Lung microvascular endothelial cell (primary cell): ENCODE measurements at places on chromosomes 12 and 14. TPM values are rescaled to one million over a fixed set of nuclear protein-coding genes. Genes with fewer than 3 reads are reported as not detected.

GRCh38 chr12:107369006-107369405 is 275.7 kb upstream of the CRY1 start:
- DNase-seq = no peak

- DNase-seq = peak; percentile 53
These were observed 573 bp downstream of the ARL6IP4 start for GRCh38 chr12:122981036-122981471.

GRCh38 chr12:53065975-53066931 is 12.9 kb downstream of the SPRYD3 start:
- peak; percentile 82 for DNase-seq

- no peak for DNase-seq
These were observed 21.9 kb downstream of the KITLG start for GRCh38 chr12:88558340-88558867.

DNA sequence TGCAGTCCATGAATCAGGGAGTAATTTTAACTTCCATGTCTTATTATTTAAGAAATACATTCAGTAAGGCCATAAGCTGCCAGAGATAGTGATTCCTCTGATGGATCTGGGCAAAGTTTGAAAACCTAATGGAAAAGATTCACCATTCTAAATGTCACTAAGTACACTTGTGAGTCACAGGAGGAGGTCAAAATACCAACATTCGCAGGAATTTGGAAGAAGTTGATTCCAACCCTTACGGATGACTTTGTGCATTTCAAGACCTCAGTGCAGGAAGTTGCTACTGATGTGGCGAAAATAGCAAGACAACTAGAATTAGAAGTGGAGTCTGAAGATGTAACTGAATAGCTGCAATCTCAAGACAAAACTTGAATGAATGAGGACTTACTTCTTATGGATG is 69.8 kb downstream of the OSBPL8 start:
- peak; percentile 14 for DNase-seq

GRCh38 chr14:56351861-56352260 is 227.7 kb upstream of the TMEM260 start:
- DNase-seq = no peak

DNA sequence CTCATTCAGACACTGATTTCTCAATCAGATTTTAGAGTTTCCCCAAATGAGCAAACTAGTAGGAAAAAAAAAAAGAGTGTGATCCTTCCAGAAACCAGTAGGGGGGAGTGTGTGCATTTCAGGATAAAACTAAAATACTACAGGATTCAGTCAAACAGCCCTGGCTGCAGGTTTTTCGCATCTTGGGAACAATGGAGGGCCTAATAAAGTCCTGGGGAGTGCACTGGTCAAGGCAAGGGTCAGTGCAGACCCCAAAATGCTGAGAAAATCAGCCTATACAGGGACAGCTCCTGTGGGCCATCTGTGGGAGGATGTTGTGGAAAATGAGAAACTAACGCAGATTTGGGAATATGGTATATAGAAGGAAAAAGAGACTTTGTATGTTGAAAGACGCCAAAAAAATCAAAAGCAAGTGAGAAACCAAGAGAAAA is 22.2 kb upstream of the ABCD4 start:
- peak; percentile 36 for DNase-seq

GRCh38 chr12:22271023-22271422 is 63.5 kb downstream of the ST8SIA1 start:
- DNase-seq = peak; percentile 21

GRCh38 chr12:103257763-103258162 is 238.0 kb downstream of the C12orf42 start:
- DNase-seq = no peak

DNA sequence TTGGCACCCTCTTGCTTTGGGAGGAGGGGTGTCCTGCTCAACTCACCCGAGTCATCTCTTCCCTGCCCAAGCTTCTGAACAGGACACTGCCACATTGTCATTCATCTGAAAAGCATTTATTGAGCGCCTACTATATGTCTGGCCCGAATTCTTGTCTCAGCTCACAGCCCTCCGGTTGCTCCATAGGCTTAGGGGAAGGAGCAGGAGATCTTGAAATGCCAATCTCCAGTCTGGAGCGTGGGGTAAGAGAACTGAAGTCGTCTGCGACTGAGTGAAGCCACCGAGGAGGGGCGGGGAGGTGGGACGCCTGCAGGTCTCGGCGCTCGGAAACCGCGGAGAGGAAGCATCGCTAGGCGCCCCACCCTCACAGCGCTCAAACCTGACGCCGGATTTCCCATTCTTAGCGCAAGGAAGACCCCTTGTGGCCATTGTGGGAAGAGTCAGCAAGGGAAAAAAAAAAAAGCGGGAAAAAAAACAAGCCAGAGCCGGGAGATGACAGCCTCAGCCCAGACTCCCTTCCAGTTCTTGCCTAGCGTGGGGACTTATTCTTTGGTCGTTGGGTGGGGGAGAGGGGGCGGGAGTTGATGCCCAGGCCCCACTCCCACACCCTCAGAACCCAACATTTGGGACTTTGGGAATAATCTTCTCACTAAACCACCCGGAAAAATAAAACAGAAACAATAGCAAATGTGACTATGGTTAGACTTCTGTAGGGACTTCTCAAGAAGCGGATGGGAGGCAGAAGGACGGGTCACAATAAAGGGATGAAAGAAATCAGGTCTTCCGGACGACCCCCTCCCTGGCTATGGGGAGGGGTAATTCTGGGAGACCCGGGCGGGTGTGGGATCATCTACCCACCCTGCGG is 28.2 kb upstream of the SMUG1 start:
- peak; percentile 69 for DNase-seq

GRCh38 chr12:6383572-6384498 is at the start of gene LTBR:
Gene LTBR (plus strand): TSS chr12:6384162. CDS start chr12:6384359, 197 bp downstream.
- peak; percentile 95 for DNase-seq

DNA sequence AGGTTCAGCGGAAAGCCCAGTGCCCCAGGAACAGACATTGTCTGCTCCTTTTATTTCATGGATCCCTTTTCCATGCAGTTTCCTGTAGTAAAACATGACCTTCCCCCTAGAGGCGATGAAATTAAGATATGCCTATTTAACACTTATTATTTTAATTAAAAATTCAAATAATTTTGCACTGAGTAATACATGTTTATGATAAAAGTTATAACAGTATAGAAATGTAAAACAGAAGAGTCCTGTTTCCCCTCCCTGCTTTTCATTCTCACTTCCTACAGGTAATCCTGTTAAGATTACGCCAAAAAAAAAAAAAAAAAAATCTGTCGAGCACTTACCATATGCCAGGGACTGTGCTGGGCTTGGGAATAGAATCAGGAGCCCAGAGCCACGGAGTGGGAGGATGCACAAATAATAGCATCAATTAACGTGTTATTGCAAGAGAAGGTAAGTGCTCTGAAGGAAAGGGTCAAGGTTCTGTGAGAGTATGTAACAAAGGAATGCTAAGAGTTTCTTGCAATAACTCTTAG is 830 bp upstream of the LPCAT3 start:
- no peak for DNase-seq

DNA sequence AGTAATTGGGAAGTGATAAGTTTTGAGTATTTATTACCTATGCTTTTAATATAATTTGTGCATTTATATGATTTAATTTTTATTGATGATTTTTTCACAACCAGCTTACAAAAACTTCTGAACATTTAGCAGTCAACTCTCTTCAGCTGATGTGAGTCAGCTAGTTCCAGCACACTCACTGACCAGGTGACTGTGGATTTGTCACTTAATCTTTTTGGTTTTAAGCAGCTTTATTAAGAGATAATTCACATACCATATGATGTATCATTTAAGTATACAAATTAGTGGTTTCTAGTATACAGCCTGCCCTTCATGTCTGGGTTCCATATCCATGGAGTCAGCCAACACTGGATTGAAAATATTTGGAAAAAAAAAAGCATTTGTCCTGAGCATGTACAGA is 103.5 kb downstream of the SYNE2 start:
- DNase-seq = no peak

DNA sequence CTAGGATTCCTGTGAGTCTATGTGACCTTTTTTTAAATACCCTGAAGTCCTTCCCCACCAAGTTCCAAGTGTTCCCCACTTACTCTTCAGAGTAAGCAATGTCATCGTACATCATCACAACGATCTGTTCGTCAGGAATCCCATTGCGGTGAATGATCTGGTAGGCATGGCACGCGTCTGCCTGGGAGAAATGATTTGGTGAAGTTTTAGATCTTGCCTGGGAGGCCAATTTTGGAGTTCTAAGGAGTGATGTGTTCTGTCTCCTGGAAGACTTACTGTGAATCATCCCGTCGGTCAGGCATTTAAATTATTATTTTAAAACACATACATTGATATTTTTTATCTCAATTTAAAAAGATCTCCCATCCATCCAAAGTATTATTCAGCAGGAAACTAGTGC is 29.8 kb downstream of the LGMN start:
- no peak for DNase-seq

DNA sequence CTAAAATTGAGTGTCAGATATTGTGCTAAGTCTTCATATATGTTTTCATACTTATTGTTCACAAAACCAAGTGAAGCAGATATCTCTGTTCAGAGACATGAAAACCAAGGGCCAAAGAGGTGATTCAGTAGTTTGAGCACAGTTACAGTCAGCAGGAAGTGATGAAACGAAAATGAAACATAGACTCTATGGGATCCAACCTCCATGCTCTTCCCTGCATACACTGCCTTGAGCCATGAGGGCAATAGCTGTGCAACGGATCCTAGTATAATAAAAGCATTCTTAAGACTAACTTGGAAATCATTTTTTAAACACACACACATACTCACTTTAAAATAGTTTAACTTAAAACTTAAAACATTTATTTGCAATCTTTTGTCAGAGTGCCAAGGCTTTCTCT is 27.9 kb downstream of the ESR2 start:
- peak; percentile 10 for DNase-seq

DNA sequence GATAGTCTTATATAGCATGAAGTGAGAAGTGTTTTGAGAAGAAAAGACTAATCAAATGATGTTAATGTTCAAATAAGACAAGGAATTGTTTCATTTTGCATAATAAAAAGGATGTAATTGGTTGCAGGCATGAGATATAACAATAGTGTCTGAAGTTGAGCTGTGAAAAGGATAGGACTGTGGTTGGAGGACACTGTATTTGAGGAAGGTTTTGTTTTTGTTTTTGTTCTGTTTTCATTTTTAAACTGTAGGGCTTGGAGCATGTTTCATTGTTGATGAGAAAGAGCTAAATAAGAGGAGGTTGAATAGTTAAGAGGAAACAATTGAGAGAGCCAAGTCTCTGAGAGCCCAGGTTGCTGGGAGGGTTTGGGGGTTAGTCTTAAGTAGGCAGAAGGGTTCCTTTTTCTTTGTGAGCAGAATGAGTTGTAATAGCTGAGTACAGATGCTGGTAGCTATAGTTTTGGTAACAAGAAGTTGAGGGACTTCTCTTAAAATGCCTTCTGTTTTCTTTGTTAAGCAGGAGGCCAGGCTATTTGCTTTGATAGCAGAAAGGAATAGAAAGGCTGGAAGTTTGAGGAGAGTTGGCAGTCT is 58.4 kb downstream of the CCDC91 start:
- no peak for DNase-seq

GRCh38 chr12:99157946-99158345 is 489.6 kb upstream of the GARIN6 start:
- DNase-seq = no peak

DNA sequence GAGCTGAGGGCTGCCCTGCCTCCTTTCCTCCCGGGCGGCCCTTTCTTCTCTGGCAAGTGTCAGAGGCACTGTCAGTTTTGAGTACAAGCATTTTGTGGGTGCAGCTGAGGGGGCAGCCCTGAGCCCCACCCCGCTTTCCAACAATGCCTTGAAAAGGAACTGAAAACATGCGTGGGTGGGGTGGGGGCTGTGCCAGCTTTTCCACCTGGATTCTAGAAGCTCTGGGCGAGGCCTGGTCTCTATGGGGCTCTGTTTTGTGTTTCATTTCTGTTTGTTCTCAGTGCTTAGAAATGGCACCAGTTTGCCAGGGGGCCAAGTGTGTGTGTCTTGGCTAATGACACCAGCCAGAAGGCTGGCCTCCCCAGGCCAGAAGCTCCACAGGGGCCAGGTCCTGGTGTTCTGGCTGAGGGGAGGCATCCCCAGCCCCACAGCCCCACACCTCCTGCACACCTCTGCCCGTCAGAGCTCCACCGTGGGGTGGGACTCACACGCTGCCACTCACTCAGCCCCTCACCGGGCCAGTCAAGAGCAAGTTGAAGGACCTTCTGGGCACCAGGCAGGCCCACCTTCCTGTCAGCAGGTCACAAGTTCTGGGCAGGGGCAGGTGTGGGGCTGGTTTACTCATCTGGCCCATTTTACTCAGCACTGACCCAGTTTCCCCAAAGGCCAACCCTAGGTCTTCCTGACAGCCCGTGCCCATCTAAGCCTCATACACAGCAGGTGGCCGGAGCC is 155.1 kb downstream of the CALM1 start:
- no peak for DNase-seq

DNA sequence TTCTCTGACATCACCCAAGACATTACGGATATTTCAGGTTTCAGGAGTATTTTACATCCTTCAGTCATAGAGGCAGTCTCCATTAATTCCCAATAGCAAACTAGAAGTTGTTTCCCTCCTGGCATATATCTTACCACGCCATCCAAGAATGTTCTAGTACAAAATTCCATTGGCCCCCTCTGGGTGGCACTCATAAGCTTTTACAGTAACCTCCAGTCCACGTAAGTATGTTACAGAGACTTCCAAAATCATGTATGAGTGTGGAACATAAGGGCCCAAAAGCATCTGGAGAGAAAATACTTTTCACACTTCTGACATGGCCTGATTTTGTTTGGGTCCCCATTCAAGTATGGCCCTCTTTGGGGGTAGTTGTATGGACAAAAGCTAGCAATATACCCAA is 58.1 kb upstream of the DHRS4 start:
- peak; percentile 6 for DNase-seq

DNA sequence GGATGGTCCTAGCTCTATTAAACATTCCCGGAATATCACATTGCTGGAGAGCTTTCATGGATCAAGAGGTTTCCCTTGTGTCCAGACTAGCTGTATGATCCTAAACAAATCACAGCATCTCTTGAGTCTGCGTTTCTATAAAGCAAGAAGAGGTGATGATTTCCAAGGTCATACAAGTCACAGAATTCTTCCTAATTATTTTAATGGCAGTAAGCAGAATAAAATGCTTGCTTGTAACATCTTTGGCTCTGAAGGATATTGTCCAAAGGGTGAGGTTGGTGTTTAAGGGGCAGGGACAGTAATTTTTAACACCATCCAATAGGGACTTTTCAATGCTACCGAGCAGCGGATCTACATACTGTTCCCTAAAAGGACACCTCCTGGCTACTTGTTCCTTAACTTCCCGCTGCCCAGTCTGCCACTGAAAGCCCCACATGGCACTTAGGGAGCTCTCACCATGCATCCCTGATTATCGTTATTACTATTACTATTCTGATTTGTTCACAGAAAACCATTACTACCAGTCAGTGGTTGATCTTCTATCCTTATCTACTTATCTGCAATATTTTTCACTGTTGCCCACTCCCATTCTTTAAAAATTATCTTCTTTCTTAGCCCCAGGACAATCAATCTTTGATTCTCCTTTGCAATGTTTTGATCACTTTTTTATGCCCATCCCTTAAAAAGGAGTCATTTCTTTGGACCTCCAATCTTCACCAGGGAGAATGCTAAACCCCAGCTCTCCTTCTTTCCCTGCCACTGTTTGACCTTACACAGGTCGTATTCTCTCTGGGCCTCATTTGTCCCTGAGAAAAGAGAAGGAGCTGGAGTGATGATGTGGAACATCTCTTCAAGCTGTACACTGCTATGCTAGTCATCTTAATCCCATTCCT is 4.0 kb upstream of the PCED1B start:
- no peak for DNase-seq

FAM90A1 gene
- under 0.01 TPM in 1 of 2 replicates, not detected in the other for total RNA-seq

KCNJ8 gene
- not detected in 2 replicates for total RNA-seq

SMOC1 gene
- total RNA-seq = 0.87 and 5.2 TPM in 2 replicates

LGMN gene
- 57.8 and 62.7 TPM in 2 replicates for total RNA-seq

AJUBA gene
- total RNA-seq = 36.0 and 70.2 TPM in 2 replicates

CALM1 gene
- total RNA-seq = 1,344 and 1,414 TPM in 2 replicates

GPX2 gene
- total RNA-seq = not detected in 2 replicates

FGF6 gene
- total RNA-seq = not detected in 2 replicates

TMEM253 gene
- not detected in 2 replicates for total RNA-seq

IL23A gene
- under 0.01 TPM in 1 of 2 replicates, not detected in the other for total RNA-seq
